Urinary bladder (tissue), 4 donors: ENCODE measurements at places on chromosomes 13 and 19. TPM values are rescaled to one million over a fixed set of nuclear protein-coding genes. Genes with fewer than 3 reads are reported as not detected.
A peak's percentile ranks its signal among the peaks of the same experiment; 100 is the strongest.

Gene FGF21
- polyA plus RNA-seq, result not detected

Gene ZNF284
- polyA plus RNA-seq, result 0.71 TPM

Gene ZNF561
- 36.6 TPM for polyA plus RNA-seq

Gene TNPO2
- 50.7 TPM for polyA plus RNA-seq

Gene LIM2
- not detected for polyA plus RNA-seq

Gene FGF9
- polyA plus RNA-seq, result 1.9 TPM

Gene FBN3
- not detected for polyA plus RNA-seq

Gene ZNF417
- polyA plus RNA-seq, result 5.1 TPM

Gene DPF1
- polyA plus RNA-seq, result 0.24 TPM

DNA sequence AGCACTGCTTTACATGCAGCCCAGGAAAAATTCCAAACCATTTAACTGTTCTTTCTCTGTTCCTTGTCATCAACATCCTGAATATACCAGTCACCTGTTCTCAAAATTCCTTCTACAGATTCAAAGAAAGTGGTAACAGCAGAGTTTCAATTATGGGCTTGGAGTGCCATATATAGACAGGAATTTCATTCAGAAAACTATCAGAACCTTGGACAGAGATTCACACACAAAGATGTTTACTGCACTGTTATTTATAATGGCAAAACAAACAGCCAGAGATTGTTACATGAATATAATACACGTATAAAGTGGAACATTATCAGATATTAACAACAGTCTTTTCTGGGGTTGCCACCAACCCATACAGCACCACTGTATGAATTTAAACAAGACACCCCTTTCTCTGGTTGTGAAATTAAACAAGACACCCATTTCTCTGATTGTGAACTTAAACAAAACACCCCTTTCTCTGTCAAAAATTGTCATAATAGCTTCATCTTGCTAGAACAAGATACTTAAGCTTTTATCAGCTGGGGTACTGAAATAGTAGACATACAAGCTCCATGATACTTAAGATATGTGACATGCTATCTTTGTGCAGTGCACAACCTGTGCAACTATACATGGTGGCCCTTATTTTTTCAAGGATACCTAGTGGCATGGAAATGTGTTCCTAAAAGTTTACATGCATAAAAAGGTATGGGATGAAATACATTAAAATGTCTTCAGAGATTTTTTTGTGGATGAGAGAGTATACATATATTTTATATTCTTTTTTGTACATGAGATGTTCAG, 12.6 kb downstream of the CACNA1A start:
- no peak for DNase-seq

DNA sequence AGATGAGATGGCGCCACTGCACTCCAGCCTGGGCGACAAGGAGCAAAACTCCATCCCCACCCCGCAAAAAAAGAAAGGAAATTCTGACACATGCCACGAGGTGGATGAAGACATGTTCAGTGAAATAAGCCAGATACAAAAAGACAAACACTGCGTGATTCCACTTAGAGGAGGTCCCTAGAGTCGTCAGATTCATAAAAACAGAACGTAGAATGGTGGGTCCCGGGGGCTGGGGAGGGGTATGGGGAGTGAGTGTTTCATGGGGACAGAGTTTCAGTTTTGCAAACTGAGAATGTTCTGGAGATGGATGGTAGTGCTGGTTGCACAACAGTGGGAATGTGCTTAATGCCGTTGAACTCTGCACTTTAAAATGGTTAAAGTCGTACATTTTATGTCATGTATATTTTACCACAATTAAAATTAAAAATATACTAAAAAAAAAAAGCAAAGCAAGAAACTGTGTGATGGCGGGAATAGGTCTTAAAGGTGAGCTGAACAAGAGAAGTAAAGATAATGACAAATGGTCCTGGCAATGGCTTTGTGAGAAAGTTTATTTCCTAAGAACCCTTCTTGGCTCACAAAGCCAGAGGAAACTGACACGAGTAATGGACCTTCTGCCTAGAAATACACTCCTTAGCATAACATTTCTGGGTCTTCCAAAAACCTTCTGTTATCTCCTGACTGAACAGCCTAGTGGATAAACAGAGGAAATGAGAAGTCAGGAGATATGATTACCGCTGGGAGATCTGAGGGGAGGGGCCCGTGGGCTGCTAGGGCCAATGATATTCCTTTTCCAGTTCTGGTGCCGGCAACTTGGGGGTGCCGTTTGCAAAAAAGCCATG, 4.2 kb upstream of the SPC24 start:
- DNase-seq, result no peak

DNA sequence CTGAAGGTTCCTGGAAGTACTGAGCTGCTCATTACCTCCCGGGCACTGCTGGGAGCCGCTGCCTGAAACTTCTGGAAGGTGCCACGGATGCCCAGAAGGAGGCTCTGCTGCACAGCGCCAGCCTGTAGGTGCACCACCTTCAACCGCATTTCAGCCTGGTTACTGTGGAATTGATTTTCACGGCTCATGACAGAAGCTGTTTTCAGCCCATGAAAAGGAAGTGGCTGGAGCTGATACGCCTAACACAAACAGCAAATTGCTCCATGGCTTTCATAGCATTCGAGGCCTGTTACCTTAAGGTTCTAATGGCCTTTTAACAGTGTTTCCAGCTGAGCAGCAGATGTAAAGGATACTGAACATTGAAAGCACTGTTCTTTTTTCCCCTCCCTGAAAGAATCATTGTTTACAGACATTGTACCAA, 22.0 kb downstream of the GPC6 start:
- no peak for DNase-seq

DNA sequence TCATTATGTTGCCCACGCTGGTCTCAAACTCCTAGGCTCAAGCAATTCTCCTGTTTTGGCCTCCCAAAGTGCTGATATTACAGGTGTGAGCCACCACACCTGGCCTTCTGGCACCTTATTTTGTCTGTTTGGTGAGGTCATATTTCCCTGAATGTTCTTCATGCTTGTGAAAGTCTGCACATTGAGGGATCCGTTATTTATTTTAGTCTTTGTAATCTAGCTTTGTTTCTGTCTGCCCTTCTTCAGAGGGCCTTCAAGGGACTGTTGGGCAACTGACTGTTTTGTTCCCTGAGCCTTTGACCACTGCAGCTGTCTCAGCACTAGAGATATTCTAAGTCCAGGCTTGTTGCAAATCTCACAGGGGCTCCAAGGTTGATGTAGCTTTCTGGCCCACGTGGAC, 110.5 kb upstream of the RFC3 start:
- no peak for DNase-seq

- DNase-seq, result no peak
Observed at GRCh38 chr19:12687496-12688196, at the start of gene GNG14. TSS of gene GNG14 (plus strand) at chr19:12687998. CDS start at chr19:12688049, 51 bp downstream.

DNA sequence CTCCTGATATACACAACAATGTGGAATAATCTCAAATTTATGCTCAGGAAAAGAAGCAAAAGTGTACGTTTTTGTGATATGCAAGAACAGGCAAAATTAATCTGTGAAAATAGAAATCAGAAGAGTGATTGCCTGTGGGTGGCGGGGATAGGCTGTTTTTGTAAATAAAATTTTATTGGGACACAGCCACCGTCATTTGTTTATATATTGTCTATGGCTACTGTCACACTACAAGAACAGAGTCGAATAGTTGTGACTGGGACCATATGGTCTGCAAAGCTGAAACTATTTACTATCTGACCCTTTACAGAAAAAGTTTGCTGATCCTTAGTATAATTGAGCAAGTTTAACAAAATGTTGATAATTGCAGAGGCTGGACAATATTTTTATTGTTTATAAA, 269.5 kb upstream of the HTR2A start:
- DNase-seq, result no peak

DNA sequence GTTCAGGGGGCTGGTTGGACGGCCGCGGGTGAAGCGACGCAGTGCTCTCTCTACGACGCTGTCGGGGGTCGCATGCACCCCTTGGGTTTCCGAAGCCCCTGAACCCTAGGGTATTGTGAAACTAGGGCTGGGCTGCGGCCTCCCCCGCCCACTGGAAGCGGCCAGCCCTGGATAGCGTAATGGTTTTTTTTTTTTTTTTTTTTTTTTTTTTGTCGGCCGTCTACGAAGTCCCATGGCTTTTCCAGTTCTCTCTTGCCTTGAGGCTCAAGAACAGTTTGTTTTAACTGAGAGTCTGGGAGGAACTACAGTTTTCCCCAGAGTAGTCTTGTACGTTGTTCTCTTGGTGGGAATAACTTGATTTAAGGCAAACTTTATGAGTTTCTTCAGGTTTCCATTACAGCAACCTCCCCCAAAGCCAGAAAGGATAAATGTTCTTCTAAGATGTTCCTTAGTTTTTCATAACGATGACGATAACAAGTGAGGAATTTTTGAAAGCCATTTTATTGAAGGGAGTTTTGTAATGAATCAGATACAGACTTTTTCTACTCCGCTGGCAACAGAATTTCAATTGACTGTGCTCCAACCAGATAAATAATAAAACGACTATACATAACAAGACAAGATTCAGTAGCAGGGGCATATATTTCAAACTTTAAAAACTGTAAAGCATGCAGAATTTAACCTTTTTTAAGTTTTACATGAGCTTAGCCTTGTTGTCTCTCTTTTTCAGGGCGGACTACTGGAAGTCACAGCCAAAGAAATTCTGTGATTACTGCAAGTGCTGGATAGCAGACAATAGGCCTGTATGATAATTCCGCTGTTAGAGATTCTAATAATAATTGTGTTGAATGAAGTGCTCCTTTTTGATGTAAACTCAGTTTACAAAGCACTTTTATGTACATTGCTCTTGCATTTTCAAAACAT, 867 bp downstream of the WBP4 start:
- DNase-seq, result peak; percentile 68

GRCh38 chr13:87274209-87274819, 396.9 kb upstream of the SLITRK5 start:
- DNase-seq, result no peak

DNA sequence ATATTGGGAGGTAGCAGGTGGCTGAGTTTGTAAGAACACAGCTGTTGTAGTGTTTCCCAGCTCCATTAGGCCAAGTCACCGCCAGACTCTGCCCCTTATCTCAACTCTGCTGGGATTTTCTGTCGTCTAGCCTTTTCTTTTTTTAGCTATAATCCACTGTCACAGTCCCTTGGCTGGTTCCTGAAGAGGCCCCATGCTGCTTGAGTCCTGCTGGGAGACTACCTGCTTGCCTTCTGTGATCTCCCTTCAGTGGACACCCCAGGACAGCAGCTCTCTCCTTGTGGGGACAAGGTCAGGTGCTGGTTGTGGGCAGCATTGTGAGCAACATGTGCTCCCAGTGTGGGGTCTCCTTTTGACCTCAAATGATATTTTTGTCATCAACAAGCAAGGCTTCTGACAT, 195.0 kb upstream of the ATXN8OS start:
- no peak for DNase-seq

DNA sequence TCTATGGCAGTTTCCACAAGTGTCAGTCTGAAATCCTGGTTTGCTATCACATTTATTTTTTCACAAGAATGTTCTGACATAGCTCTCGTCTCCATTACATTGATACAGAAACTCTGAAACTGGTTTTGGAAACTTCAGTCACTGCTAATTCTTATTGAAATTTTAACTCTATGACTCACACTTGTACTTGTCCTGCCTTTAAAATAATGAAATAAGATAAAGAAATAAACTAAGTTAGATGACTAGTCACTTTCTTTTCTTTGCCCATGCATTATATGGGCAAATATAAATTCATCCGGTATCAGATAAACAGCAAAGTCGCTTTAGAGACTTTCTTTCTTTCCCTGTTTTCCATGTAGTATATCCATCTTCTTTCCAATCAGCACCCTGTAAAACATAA, 257.5 kb downstream of the PCDH9 start:
- no peak for DNase-seq

DNA sequence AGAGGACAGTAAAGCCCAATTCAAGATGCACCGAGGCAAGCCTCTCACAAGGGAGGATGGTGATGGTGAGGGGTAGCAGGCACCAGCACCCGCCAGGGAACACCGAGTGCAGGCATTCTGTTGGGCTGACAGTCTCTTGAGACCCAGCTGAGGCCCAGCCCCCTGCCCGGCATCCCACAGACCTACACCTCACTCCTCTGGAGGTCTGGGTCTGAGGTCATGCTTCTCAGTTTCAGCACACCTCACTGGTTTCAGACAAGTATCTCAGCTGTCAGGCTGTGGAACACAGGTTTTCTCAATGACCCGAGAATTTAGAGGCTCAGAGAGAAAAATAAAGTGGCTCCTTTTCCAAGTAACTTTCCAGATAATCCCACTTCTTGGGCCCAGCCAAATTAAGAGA, 27.7 kb upstream of the EPHX3 start:
- DNase-seq, result no peak

GRCh38 chr19:1141944-1142343, 32.1 kb downstream of the SBNO2 start:
- no peak for DNase-seq

GRCh38 chr13:35346494-35346893, 130.0 kb downstream of the MAB21L1 start:
- DNase-seq, result no peak

GRCh38 chr13:36282821-36283432, 14.7 kb downstream of the CCDC169 start:
- no peak for DNase-seq

DNA sequence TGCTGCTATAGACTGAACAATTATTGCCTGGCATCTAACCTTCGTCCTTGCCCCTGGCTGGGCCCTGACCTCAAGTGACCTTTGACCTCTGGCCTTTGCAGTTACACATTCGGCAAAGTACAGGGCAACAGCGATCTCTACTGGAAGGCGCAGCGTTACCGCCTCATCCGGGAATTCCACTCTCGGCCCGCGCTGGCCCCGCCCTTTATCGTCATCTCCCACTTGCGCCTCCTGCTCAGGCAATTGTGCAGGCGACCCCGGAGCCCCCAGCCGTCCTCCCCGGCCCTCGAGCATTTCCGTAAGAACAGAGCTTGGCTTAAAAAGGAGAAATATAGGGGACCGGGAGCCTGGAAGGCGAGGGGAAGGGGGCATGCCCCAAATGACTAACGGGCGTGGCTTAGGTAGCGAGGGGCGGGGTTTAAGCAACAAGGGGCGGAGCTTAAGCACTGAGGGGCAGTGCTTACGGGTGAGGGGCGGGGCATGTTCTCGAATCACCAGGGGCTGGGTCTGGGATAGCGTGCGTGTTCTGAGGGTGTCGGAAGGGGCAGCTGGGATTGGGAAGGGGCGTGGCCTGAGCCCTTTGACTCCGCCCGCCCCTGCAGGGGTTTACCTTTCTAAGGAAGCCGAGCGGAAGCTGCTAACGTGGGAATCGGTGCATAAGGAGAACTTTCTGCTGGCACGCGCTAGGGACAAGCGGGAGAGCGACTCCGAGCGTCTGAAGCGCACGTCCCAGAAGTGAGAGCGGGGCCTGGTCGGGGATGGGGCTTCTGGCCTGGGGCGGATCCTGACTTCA, 52.7 kb downstream of the TRPM4 start:
- DNase-seq, result no peak

- DNase-seq, result no peak
Observed at GRCh38 chr13:76620036-76620435, 266.2 kb downstream of the KCTD12 start.

- no peak for DNase-seq
Observed at GRCh38 chr13:37175996-37176395, 70.5 kb upstream of the CSNK1A1L start.

DNA sequence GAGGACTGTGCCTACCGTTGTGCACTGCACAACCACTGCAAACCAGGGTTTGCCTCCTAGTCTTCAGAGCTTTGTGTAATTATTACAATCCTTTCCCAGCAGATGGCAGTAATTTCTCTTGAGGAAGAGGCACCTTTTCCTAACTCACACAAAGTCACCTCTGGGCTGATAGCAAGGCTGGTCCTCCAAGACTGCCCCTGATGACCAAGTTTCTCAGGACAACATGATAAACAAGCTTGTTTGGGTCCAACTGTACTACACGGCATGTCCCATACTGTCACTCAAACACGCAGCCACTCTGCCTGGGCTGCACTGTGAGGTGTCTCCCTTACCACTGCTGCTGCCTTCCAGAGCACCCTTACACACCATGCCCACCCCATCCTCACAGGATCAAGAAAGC, 39.3 kb downstream of the RFXAP start:
- DNase-seq, result peak; percentile 26
